ENCODE measurements at places on chromosomes 16 and 17.
A peak's percentile ranks its signal among the peaks of the same experiment; 100 is the strongest.

GRCh38 chr17:61398721-61399130 is 917 bp upstream of the TBX2 start:
- DNase-seq, result no peak

DNA sequence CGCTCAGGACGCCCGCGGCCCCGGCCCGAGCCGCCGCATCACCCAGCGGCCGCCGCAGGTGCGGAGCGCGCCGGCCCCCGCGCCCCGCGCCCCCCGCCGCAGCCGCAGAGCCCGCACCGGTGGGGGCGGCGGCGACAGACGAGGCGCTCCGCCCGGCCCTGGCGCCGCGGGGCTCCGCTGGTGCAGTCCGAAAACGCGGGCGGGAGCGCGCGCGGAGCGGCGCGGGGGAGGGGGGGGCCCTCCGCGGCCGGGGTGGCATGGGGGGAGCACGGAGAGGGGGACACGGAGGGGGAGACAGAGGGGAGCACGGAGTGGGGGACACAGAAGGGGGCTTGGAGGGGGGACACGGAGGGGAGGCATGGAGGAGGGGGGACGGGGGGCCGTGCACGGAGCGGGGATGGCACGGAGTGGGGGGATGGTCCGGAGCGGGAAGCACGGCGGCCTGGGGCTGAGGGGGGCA is at the start of gene AATK:
Gene AATK, minus strand, starts transcription at position 189 of the 460 bp plus-strand sequence. CDS start 229 bp downstream, outside the sequence.
- DNase-seq, result no peak

- DNase-seq, result no peak
Observed at GRCh38 chr16:80570106-80570478, 29.3 kb downstream of the DYNLRB2 start.

GRCh38 chr16:10332775-10333174 is 53.1 kb upstream of the ATF7IP2 start:
- DNase-seq, result no peak

GRCh38 chr17:27268394-27269085 is 25.4 kb upstream of the WSB1 start:
- DNase-seq, result no peak

GRCh38 chr16:20889625-20890275 is 10.4 kb downstream of the DCUN1D3 start:
- DNase-seq, result no peak

DNA sequence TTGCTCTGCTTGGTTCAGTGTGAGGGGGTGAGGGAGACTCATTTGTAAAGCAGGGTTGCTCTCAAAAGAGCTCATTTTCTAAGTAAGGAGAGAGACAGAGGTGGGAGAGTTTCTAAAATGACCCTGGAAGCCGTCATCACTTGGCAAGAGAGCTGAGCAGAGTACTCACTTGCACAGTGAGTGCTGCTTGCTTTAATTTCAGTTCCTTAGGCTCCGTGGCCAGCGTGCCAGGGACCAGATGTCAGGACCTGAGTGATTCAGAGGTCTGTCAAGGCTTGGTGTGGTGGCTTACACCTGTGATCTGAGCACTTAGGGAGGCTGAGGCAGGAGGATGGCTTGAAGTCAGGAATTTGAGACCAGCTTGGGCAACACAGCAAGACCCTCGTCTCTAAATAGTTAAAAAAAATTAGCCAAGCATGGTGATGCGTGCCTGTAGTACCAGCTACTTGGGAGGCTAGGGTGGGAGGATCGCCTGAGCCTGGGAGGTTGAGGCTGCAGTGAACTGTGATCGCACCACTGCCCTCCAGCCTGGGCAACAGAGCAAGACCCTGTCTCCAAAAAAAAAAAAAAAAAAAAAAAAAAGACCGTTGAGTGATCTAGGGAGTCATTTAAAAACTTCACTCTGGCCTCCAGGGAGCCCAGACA is 10.7 kb downstream of the ZNF205 start:
- DNase-seq, result no peak

DNA sequence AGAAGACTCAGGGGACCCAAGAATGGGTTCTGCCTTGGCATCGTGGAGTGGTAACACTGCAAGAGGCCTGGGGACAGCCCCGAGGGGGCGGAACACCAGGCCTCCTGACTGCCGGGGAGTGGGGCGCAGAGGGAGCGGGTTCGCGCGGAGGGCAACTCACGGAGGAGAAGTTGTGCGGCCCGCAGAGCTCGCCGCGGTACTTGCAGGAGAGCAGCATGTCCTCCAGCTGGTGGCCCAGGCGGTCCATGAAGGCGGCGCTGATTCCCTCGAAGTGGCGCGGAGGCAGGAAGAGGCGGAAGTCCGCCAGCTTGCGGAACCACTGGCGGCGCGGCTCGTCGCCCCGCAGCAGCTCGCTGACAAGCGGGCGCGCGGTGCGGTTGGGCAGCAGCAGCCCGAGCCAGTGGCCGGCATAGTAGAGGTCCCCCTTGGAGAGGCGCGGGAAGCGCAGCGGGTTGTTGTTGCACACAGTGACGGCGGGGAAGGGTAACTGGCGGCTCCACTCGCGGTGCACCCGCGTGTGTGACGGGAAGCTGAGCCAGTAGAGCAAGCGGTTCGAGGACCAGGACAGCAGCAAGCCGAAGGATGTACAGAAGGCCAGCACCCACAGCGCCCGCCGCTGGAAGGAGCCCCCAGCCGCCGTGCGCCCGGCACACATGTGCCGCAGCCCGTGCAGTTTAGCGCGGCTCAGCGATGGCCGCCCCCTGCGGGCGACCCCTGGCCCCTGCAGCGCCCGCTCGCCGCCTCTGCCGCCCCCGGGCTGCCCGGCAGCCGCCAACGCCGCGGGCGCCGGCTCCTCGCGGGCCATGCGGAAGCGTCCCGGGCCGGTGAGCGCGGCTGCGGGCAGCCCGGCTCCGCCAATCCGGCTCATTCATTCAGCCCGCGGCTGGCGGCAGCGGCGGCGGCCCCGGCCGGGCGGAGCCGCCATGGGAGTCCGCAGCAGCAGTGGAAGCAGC is 1.6 kb downstream of the ASIC2 start:
- no peak for DNase-seq

- no peak for DNase-seq
Observed at GRCh38 chr17:42087042-42087701, 11.1 kb downstream of the ZNF385C start.

- no peak for DNase-seq
Observed at GRCh38 chr16:84559311-84559932, 55.0 kb upstream of the MEAK7 start.

DNA sequence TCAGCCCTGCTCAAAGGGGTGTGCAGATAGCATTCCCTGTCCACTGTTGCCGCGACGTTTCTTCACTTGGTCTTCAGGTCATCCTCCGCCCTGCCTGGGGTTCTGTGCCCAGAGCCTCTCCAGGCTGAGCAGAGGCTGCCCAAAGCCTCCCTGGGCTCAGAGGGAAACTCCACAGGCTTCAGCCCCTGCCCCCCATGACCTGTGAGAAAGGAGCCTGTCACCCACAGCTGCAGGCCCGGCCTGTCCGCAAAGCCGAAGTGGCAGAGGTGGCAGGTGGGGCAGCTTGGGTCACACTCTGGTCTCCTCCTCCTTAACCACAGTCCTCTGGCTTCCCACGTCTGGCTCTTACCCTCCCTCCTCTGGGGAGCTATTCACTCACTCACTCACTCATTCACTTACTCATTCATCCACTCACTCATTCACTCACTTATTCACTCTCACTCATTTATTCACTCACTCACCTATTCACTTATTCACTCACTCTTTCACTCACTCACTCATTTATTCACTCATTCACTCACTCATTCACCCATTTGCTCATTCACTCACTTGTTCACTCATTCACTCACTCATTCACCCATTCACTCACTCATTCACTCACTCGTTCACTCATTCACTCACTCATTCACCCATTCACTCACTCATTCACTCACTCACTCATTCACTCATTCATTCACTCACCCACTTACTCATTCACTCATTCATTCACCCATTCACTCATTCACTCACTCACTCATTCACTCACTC is 7.1 kb upstream of the CPSF4L start:
- no peak for DNase-seq

DNA sequence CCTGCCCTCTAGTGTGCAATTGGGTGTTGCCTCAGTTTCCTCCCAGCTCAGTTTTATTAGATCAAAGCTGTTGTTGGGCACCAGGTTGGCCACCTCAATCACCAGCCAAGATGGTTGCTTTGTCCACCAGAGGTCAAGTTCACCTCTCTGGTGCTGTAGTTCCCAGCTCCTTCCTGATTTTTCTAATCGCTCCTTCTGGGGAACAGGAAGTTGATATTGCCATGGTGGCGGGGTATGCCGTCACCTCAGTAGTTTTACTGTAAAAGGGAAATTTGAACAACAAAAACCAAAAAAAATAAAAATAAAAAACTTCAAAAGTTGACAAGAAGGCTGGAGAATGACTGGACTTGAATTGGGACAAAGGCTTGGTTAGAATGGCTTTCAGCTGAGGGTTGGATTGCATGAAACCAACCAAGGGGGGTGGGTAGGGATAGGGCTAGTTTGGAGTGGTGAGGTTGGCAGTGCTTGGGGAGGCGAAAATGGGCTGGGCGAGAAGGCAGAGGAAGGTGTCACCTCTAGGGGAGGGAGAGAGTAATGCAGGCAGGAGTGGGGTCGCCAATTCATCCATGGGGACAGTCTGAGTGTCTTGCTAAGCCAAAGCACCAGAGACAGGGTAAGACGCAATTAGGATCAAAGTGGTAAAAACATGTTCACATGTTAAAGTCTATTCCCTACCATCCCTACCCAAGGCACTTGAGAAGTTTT is 6.2 kb downstream of the EFNB3 start:
- no peak for DNase-seq

DNA sequence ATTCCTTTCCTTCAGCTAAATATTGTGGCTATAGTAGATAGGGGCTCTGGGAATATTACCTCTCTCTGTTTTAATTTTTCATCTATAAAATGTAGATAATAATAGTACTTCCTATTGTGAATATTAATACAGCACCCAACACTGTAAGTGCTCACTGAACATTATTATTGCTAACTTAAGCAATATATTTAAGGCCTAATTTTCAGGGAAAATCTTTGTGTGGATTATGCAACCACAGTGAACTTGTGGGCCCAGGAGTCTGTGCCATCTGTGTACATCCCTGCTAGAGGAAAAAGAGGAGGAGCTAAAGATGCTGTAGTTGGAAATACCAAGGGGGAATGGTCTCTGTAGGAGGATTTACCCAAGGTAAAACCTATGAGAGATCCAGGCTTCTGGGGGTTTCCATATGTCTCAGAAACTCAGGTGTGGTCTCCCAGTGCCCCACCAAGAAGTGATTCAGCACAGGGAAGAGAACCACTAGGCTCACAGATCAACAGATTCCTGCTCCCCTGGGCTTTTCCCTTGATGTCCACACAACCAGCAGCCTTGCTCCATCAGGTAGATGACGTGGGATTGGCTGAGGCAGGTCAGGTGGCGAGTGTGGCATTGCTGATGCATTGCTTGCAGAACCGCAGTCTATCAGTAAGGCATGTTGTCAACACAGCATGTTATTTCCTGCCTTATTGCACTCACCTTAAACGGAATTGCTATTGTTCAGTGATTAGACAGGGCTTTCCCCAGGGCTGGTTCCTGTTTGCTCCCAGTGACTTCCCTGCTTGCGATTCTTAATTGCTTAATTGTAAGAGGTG is 1.6 kb upstream of the N4BP1 start:
- peak; percentile 60 for DNase-seq

DNA sequence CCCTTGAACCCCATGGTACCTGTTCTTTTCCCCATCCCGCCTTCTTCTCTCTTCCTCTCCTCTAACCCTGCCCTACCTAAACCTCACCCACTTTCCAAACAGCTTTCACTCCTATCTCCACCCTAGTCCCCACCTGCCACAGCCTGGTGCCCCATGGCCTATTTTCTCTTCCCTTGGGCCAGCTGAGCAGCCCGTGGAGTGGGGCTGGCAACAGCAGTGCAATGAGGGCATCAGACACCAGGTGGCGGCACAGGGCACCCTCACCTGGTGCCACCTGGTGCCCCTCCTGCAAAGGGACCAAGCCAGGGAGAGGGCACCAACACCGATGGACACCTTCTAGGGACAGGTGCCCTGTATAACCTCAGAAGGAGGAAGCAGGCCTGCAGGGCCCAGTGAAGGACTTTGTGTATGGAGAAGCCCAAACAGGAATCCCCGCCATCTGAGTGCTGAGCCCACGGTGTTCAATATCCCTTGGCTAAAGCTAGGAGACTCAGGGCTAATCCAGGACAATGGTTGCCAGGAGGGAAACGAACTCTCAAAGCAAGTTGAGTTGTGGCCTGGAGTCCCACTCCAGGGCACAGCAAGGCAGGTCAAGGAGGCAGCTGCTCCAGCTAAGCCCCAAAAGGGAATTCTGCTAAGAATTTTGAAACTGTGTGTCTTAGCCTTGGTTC is 4.0 kb upstream of the ABCC3 start:
- DNase-seq, result no peak

DNA sequence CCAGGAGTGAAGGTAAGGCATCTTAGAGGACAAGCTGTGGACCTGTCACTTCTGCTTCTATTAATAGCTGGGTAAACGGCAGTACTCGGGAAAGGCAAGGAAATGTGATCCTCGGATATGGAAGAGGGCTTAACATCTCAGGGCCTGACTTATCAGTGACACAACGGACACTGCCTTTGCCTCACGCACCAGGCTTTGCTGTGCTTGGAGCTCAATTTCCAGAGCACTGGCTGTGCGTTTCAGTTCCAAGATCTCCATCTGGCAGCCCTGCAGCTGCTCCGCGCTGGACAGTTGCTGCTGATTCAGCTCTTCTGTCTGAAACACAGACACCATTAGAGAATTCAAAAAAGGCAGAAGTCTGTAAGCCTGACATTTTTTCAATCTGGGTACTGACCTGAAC is 3.5 kb downstream of the KRT40 start:
- no peak for DNase-seq

- no peak for DNase-seq
Observed at GRCh38 chr17:8222380-8222629, 11.9 kb upstream of the AURKB start.

DNA sequence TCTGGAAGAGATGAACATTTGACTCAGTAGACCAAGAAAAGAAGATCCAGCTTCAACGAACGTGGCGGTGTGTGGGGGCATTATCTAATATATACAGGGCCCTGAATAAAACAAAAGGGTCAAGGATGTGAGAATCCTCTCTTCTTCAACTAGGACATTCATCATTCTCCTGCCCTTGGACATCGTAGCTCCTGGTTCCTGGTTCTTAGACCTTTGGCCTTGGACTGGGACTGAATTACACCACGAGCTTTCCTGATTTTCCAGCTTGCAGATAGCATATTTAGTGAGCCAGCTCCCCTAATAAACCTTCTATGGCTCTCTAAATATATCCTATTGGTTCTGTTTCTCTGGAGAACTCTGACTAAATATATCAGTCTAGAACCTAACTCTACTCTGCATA is 29.5 kb upstream of the HELZ start:
- DNase-seq, result no peak

DNA sequence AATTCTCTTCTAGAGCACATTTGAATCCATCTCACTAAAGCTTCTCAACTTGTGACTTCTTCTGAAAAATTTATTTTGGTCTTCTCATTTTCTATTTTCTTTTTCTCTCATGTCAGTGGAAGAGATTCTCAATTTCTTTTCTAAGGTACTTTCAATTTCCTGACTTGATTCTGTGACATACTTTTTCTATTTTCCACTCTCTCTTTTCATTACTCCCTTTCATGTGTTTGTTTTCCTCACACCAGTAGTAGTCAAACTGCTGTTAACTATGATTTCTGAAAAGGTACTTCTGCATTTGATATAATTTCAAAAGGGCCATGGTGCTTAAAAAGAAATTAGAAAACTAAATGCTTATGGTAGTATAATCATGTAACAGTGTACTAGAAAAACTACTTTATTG is 41.9 kb downstream of the NFAT5 start:
- no peak for DNase-seq

Measured in stimulated activated CD8-positive, alpha-beta memory T cell treated with anti-CD3 and anti-CD28 coated beads, Interleukin-4, amount 100 ng/mL, for 4 hours (primary cell).